ENCODE measurements at places on chromosomes 11 and 22. TPM values are rescaled to one million over a fixed set of nuclear protein-coding genes. Genes with fewer than 3 reads are reported as not detected.

DNA sequence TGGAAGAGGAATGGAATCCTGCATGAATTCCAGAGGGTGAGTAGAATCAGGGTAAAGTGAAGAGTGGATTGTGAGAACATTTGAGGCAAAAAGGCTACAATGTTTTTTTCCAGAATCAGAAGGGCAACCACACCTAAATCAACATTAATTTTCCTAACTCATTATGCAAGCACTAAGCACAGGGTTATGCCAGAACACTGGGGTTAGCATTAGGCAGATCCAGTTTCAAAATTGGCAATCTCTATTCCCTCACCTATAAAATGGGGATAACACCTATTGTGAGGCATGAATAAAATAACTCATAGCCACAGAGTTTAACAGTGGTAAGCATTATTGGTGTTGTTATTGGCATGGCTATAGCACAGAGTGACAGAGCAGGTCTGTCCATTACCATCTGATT is 378.6 kb upstream of the FAT3 start:
- DNase-seq, result no peak

Gene ISX
- not detected for total RNA-seq

GRCh38 chr22:47045691-47046410 is 283.4 kb downstream of the TBC1D22A start:
- no peak for DNase-seq

DNA sequence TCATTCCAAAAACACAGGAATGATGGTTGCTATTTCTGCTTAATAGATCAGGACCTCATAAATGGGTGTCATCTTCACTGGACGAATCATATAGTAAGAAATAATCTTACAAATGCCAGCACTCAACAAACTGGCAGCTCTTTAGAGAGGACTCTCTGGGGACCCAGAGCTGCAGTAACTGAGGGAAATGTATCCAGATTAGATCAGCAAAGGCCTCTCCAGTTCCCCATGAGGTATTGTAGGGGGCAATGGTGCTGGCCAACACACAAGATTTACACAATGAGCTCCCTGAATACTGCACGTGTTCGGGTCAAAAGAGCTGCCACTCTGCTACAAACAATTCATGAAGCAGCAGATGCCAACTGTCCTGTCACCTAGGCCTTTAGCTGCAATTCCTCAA is 110.2 kb downstream of the RBFOX2 start:
- DNase-seq, result no peak

GRCh38 chr11:66363187-66363601 is 8.4 kb downstream of the SLC29A2 start:
- DNase-seq, result no peak

Gene MMP8
- not detected for total RNA-seq

- DNase-seq, result no peak
These were observed at the start of gene ZFTA for GRCh38 chr11:63768237-63769041. ZFTA (minus strand) TSS chr11:63768775; CDS start chr11:63768622, 153 bp downstream.

Gene GRK3
- 5.6 TPM for total RNA-seq

Gene FGF4
- not detected for total RNA-seq

Gene OR52B2
- not detected for total RNA-seq

DNA sequence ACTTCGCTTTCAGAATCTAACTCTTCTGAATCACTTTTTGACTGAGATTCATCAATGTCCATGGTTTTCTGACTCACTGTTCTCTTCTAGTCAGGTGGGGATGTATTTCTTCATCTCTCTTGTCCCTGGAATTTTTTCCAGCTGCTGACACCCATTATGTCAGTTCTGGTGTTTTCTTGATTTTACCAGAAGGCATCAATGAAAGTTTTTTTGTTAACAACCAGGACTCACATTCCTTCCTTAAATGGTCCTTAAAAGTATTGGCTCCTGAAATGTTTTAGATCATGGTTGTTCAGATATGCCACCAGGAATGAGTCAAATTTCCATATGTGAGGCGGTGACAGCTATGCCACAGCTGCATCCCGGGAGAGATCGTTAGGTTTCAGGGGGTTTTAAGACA is 12.9 kb downstream of the MICAL2 start:
- DNase-seq, result no peak

Gene TBC1D10A
- 51.3 TPM for total RNA-seq

Gene HOATZ
- total RNA-seq, result not detected

DNA sequence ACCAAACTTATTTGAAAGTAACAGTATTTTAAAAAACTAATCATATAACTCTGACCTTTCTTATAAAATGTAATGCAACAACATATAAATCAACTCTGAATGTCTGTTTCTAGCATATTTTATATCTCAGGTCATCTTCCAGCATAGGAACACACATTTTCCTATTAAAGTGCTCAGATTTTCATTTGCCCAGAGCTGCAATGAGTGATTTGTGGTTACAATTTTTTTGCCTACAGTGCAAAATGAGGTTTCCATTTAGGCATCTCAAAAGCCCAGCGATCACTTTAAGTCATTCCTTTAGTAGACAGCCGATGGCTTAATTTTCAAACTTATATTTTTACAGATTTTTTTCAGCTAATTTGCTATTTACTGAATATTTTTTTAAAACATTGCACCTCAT is 1.0 kb downstream of the LYVE1 start:
- no peak for DNase-seq

DNA sequence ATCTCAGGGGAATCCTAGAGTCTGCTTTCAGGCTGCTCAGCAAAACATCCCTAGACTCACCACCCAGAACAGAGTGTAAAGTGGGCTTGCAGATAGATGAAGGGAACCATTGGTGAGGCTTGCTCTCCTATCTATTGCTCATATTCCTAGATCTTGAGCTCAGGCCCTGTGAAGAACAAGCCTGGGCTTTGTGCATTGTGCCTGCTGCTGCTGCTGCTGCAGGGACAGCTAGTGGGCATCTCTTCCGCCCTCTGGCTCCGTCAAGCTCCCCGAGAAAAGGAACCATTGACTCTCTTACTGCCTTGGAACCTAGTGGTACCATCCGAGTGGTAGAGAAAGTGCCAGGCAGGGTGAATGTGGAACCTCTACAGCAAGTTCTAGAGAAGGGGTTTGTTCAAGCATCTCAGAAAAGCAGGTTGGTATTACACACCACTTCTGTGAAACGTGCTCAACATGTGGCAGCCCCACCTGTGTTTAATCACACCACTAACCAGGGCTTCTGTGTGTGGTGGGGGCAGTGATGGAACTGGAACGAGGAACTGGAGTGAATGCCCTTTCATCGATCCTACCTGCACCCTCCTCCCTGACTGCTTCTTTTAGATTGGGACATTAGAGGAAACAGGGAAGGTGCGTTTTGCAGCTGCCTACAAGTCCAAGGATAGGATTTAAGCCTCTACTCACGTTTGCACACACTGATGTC is 4.4 kb downstream of the BACE1-AS start:
- no peak for DNase-seq

DNA sequence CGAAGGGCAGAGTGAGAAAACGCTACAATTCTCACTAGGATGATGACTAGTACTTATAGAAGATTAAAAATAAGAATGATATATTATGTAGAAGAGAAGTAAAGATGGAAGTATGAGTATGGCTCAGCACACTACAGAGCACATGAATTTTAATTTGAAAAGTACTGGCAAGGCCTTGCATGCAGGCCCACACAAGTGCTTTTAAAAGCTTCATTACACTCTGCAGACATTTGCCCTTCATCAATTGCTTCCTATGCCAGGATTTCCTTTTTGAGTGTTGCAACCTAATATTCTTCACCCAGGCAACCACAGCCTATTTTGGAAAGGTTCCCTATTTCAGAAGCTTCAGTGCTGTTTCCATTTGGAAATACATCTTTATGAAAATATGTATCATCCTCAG is 81.1 kb downstream of the LARGE2 start:
- DNase-seq, result no peak

- no peak for DNase-seq
These were observed 25.5 kb upstream of the AMPD3 start for GRCh38 chr11:10429526-10429925.

GRCh38 chr11:45500451-45500850 is 165.0 kb downstream of the CHST1 start:
- DNase-seq, result no peak

DNA sequence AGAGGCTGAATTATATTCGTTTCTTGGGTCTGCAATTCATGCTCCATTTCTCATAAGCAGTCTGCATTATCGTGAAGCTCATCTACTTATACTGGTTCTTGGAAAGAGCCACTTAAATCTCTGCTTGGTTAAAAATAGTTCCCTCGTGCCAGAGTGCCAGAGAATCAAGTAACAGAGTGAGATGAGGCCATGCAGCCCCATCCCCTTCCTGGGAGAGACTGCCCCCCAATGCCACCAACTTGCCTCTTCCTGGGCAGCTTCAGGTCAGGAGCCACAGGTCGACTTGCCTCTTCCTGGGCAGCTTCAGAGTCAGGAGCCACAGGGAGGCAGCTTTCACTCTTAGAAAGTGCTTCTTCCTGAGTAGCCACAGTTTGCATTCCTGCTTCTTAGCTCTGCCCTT is 223.9 kb upstream of the ZBED5 start:
- no peak for DNase-seq

DNA sequence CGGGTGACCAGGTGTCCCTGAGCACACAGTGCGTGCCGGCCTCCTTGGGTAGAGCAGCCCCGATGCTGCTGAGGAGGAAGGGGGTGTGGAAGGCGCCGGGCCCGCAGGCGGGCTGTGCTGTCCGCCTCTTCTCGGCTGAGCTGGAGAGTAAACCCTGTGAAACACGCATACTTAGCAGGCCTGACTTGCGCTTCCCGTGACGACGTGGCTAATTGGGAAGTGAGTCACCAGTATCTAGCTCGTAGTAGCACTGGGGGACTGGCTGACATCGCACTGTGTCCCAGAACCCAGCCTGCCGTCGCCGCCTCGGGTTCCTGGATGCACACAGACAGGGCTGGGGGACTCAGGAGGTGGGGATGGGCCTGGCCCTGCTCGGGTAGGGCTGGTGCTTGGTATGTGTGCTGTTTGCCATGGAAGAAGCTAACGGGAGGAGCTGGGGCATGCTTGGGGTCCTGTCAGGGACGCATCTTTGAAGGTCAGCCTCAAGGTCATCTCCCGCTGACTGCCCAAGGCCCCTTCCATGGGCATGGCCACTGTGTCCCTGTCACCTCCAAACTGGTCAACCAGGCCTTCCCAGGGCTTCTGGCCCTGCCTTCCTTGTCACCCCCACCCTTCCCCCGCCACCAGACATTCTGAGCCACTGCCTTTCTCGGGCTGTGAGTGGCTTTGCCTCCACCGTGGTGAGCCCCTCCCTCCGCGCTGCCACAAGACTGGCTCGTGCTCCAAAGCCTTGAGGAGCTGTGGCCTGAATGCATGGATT is 1327.0 kb downstream of the BRD1 start:
- DNase-seq, result no peak

GRCh38 chr22:27613099-27614005 is 188.2 kb downstream of the MN1 start:
- DNase-seq, result no peak

All from vagina (tissue), 2 donors.